ENCODE measurements at places on chromosomes 16 and 17.

GRCh38 chr17:81037026-81037797 lies 2.3 kb downstream of the BAIAP2 start:
- no peak for DNase-seq

DNA sequence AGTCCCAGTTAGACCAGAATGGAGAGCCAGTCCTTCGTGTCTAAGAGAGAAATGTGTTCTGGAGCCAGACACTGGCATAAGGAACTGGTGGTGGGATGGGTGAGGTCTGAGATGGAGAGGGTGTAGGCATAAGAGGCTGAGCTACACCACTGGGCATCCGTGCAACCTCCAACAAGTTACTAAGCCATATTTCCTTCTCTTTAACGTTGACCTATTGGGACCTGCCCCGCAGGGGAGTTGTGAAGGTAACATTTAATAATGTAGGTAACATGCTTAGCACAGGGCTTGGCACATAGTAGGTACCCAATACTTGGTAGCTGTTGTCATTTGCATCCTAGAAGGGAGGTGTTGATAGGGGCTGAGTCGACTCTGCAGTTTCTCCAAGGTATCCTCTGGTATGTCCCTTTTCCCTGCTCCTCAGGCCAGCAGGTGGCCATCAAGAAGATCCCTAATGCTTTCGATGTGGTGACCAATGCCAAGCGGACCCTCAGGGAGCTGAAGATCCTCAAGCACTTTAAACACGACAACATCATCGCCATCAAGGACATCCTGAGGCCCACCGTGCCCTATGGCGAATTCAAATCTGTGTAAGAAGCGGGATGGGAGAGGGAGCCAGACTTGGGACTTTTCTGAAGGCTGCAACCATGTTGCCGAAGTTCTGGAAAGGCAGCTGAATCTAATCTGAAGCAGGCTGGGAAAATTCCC lies 1.2 kb downstream of the MAPK7 start:
- no peak for DNase-seq

- no peak for DNase-seq
These were observed 159.9 kb downstream of the ANKFN1 start for GRCh38 chr17:56313201-56313600.

DNA sequence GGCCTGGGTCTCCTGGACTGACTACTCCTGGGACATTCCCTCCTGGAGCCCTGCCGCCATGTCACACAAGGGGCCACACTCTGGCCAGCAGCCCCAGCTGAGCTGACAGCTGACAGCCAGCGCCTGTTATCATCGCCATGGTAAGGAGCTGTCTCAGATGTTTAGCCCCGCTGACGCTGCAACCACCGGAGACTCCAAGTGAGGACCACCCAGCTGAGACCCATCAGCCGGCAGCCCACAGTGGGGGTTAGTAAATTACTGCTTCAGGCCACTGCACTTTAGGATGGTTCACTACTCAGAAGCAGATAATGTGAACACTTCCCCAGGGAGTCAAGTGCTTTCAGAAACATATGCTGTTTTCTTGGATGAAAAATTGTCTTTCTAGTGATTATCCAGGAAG lies 14.6 kb upstream of the SPHK1 start:
- no peak for DNase-seq

- DNase-seq, result no peak
These were observed 77.4 kb upstream of the TOB1 start for GRCh38 chr17:50943575-50943933.

DNA sequence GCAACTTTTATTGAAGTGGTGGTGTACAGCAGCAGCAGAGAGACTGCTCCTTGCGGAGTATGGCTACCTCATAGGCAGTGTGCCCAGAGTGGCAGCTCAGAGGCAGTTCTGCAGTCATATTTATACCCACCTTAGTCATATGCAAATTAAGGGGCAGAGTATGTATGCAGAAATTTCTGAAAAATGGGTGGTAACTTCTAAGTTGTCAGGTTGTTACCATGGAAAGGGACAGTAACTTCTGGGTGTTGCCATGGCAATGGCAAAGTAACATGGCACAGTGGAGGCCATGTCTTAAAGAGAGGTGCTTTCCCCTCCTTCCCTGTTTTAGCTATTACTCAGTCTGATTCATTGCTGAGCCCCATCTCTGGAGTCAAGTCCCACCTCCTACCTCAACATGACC lies 53.4 kb downstream of the MEOX1 start:
- DNase-seq, result no peak

- DNase-seq, result no peak
These were observed 34.0 kb upstream of the PRKCA start for GRCh38 chr17:66268247-66268927.

DNA sequence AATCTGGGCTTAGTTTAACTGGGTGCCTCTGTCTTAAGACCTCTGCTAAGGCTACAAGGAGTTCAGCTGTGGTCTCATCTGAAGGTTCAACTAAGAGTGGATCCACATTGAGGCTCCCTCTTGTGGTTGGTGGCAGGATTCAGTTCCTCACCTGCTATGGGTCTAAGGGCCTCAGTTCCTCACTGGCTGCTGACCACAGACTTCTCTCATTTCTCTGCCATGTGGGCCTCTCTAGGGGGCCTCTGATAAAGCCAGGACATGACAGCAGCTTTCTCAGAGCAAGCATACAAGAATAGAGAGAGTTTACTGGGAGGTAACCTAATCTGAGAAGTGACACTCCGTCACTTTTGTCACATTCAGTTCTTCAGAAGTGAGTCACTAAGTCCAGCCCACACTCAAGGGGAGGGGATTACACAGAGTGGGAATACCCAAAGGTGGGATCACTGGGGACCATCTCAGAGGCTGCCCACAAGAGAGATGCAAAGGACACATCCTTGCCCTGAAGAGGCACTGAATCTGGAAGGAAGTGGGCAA lies 19.2 kb upstream of the ABAT start:
- no peak for DNase-seq

- DNase-seq, result peak; percentile 29
These were observed 141.1 kb downstream of the CCDC182 start for GRCh38 chr17:57603978-57604377.

- DNase-seq, result no peak
These were observed 2.4 kb downstream of the GOSR2 start for GRCh38 chr17:46925185-46925868.
